ENCODE measurements at places on chromosomes 1 and 21. TPM values are rescaled to one million over a fixed set of nuclear protein-coding genes. Genes with fewer than 3 reads are reported as not detected.
A peak's percentile ranks its signal among the peaks of the same experiment; 100 is the strongest.

Gene GREM2
- total RNA-seq = 3.6 TPM

DNA sequence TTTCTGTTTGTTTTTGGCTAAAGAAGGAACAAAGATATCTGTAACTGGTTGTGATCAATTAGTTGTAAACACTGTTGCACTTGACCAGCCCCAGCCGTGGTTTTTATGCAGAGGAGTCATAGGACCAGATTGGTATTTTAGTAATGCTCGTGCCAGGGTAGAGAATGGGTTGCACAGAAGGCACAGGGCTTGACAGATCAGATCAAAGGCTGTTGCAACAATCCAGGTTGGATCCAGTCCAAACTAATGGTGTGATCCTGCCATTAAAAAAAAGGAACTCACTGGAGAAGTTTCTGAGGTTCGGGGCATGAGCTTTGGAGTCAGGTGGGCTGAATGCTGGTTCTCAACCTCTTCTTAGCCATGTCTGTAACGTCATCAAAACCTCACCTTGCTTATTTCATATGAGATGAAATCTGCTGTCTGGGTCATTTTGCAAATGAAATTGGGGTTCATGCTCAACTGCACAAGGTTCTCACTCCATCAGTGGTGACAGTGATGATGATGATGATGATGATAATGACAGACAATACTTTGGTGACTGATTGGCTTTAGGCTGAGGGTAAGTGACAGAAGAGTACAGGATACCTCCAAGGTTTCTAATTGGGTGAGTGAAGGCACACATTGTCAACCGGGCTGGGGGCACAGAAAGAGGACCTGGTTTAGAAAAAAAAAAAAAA lies 43.1 kb downstream of the ZNF281 start:
- DNase-seq = no peak

- DNase-seq = no peak
These were observed 16.4 kb upstream of the RGSL1 start for GRCh38 chr1:182433580-182433979.

DNA sequence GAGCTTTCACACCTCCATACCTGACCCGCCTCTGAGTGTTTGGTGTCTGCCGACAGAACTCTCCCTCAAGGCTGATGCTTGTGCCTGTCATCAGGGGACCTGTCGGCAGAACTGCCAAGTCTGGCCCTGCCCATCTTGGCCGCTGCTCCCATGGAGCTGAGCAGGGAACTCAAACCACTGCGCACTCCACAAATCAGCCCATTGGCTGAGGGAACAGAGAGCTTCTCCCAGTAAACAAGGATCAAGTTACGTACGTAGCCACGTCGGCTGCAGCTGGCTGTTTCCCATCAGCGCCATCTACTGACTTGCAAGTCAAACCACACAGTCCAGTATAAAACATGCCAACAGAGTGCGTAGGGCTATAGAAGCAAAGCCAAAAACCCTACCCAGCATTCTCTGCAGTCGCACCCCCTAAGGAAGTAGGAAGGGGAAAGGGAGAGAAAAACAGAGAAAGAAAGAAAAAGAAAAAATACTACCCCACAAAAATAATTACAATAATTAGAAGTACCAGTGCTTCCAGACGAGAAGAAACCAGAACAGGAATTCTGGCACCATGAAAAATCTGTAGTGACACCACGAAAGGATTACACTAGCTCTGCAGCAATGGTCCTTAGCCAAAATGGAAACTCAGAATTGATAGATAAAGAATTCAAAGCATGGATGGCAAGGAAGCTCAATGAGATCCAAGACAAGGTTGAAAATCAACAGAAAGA lies 13.1 kb downstream of the KRTAP13-1 start:
- DNase-seq = peak; percentile 65

GRCh38 chr21:27841084-27841672 lies 874.3 kb upstream of the ADAMTS5 start:
- DNase-seq = no peak

GRCh38 chr1:50917138-50918137 lies 42.6 kb downstream of the FAF1 start:
- no peak for DNase-seq

- no peak for DNase-seq
These were observed 9.2 kb downstream of the FCRL3 start for GRCh38 chr1:157691285-157691920.

Measured in colonic mucosa (tissue), 4 donors.